ENCODE measurements at places on chromosomes 1 and 21.
A peak's percentile ranks its signal among the peaks of the same experiment; 100 is the strongest.

GRCh38 chr1:109803901-109804331 lies 40.2 kb upstream of the EPS8L3 start:
- peak; percentile 43 for DNase-seq

- DNase-seq: no peak
Measured at GRCh38 chr1:53594391-53595180, 135.4 kb downstream of the DMRTB1 start.

DNA sequence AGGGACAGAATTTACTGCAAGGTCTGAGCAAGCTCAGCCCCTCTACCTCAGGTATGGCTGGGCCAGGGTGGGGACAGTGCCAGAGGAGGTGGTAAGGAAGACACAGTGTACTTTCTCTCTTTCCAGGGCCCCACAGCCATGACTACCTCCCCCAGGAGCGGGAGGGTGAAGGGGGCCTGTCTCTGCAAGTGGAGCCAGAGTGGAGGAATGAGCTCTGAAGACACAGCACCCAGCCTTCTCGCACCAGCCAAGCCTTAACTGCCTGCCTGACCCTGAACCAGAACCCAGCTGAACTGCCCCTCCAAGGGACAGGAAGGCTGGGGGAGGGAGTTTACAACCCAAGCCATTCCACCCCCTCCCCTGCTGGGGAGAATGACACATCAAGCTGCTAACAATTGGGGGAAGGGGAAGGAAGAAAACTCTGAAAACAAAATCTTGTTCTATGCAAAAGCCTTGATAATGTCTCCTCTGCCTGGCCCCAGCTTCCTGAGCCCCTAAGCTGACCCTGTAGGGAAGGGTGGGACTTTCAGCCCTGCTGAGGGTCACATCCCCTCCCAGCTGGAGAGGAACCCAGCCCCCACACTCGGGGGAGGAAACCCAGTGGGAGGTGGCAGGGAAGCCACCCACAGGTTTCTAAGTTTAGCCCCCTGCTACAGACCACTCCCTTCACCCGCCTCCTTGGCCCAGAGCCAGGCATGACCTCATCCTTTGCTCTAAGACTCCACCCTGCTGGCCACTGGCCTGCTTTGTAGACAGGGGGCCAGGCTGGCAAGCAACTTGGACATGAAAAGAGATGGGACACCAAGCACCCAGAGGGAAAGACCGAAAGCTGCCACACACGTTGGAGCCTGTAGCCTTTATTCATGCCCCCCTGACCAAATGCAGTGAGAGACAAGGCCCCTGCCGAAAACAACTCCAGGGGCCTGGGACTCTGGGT lies 6.4 kb downstream of the RHOC start:
- DNase-seq: peak; percentile 98

DNA sequence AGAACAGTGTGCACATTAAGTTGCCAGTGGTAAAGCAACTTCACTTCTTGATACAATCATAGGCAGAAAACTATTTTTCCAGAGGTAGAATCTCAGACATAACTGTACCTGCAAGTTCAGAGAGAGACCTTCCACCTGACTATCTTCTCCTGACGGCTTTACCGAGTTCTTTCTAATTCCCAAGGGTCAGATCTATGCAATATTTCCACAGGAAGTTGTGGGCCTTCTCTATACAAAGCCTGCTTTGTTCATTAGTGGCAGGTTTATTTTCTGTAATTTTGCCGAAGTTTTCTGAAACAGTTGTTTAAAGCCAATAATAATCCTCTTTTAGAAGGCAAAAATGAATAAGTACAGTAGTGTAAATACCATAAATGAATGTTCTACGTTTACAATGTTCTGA lies 58.2 kb upstream of the RCC1 start:
- DNase-seq: no peak

DNA sequence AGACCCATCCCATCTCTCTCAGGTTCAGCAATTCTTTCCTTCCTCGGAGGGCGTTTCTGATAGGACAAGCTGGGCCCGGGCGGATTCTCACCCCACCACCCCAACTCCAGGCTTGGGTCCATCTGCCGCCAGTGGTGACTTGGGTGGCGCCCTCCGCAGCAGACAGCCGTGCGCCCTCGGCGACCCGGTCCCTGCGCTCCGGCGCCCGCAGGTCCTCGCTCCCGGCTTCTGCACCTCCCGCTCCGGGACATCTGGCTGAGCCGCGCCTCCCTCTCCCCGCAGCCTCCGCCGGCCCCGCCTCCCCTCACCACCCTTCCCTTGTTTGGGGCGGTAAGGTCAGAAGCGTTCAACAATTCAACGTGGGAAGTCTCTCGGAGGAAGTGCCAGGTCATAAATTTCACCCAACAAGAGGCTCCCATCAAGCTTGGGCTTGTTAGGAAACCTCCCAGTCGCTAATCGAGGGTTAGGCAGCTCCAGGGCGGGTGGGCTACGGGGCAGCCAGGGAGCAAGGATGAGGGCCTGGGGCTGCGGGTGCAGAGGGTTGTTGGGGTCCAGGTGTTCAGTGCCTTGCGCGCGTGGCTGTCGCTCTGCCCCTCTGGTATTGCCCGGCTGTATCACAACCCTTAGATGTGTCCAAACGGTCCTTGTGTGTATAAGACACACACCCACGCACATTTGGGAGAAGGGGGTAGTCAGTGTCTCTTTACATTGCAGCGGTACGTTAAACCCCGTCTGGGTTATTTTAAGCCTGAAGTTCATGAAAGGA lies 39.8 kb downstream of the OLIG1 start:
- peak; percentile 70 for DNase-seq

DNA sequence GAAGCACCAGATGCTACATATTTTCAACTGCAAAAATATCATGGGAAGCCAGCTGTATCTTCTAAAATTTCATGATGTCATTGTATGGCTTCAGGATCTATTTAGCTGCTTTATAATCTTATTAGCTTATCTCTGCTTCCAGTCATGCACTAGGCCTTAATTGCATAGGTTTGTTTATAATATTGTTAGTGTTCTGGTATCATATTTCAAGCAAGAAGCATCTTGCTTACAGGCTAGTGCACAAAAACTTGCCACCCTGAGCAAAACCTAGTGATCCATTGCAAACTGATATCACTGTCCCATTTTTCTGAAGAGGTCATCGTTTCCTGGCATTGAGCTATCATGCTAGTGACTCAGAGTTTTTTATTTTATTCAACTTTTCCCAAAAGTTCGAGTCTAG lies 15.7 kb upstream of the NRIP1 start:
- no peak for DNase-seq

- no peak for DNase-seq
Measured at GRCh38 chr1:54835970-54836369, 34.8 kb upstream of the TTC22 start.

GRCh38 chr1:110538075-110538474 lies 19.1 kb upstream of the KCNA10 start:
- no peak for DNase-seq

GRCh38 chr1:43531906-43532584 lies 1.4 kb downstream of the PTPRF start:
- DNase-seq: no peak

- peak; percentile 36 for DNase-seq
Measured at GRCh38 chr1:114224196-114224907, 70.7 kb upstream of the SYT6 start.

DNA sequence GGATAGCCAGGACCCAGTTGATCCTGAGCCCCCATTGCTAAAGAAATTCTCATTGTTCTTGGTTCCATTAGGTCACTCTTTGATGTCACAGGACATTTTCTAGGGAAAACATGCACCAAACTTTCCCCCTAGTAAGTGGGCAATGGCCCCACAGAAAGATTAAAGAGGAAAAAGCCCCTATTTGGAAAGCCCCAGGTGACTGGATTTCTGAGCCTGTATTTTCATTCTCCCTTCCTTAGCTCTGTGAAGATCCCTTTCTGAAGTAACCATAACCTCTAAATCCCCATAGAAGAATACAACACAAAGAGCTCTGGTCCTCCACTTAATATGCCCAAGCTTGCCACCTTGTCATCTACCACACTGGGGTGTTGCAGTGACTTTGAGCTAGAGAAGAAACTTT lies 232.3 kb upstream of the FGGY start:
- DNase-seq: no peak

- DNase-seq: no peak
Measured at GRCh38 chr1:148379697-148380096, 103.4 kb downstream of the PPIAL4G start.

DNA sequence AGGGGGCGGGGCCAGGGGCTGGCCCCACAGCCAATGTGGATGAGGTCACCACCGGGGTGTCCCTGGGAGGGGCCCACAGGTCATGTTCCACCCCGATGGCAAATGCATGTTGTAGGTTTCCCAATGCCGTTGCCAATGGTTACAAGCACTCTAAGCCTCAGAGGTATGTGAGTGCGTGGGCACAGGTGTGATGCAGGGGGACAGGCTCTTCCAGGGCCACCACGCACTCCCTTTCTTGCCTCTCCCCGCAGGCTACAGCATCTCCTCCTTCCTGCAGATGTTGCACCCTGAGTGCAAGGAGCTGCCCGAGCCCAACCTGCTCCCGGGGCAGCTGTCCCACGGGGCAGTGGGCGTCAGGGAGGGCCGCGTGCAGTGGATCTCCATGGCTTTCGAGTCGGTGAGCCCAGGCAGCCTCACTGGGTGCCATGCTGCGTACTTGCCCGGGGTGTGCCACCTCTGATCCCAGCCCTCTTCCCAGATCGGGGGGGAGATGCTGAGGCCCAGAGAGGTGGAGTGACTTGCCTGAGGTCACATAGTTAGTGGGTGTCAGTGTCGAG lies 52.4 kb downstream of the DISP3 start:
- DNase-seq: no peak

DNA sequence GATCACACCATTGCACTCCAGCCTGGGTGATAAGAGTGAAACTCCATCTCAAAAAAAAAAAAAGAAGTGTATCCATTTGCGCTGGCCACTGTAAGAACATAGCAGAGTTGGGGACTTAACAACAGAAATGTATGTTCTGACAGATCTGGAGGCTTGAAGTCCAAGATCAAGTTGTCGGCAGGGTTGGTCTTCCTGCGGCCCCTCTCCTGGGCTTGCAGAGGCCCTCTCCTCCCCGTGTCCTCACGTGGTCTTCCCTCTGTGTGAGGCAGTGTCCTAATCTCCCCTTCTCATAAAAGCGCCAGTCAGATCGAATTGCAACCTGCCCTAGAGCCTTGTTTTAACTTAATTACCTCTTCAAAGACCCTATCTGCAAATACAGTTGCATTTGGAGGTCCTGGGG lies 52.6 kb downstream of the MT1HL1 start:
- DNase-seq: no peak

- no peak for DNase-seq
Measured at GRCh38 chr1:31666263-31666963, 21.7 kb upstream of the PEF1 start.

DNA sequence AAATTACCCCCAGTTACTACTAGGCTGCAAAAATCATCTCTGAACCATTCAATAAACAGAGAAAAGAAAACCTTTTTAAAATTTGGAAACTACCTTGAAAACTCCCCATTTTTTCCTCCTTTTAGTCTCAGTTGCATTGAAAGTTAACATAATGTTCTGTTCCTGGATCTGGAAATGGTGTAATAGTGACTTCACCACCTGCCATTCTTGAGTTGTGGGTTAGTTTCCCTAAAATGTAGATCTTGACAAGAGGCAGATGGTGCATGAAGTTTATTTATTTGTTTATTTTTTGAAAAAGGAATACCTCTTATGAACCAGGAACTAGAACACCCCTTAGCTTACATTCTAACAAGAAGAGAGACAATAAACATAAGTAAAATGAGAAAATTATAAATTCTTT lies 72.8 kb downstream of the ATF6 start:
- no peak for DNase-seq

- peak; percentile 41 for DNase-seq
Measured at GRCh38 chr1:182337736-182338571, 53.6 kb downstream of the GLUL start.

GRCh38 chr21:22758478-22758877 lies 1760.3 kb downstream of the NCAM2 start:
- no peak for DNase-seq

GRCh38 chr1:7320661-7321060 lies 450.4 kb upstream of the VAMP3 start:
- DNase-seq: no peak

- DNase-seq: no peak
Measured at GRCh38 chr1:15031251-15031933, 122.2 kb upstream of the TMEM51 start.

DNA sequence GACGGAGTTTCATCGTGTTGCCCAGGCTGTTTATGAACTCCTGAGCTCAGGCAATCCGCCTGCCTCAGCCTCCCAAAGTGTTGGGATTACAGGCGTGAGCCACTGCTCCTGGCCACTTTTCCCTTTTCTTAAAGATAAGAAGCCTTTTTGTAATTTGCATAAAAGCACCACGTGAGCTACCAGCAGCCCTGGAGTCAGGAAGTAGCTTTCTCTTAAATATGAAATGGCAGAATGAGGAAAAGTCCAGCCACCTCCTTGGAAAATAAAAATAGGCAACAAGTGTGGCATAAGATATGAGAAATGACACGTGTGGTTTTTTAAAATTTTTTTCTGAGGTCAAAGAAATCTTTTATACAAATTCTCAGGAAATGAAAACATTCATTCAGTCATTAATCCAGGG lies 259.7 kb downstream of the DYRK1A start:
- DNase-seq: no peak

DNA sequence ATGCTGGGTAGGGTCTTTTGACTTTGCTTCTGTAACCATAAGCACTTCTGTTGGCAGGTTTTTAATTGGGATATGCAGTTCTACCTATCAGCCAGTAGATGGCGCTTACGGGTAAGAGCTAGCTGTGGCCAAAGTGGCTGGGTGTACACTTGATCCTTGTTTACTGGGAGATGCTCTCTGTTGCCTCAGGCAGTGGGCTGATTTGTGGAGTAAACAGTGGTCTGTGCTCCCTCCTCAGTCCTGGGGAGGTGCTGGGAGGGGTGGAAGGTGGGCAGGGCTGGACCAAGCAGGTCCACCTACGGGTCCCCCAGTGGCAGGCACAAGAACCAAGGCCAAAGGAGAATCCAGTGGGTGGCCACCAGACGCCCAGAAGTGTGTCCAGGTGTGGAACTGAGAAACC lies 43.4 kb downstream of the RALGPS2 start:
- no peak for DNase-seq

- DNase-seq: no peak
Measured at GRCh38 chr1:55522982-55523381, 307.8 kb upstream of the USP24 start.

- peak; percentile 73 for DNase-seq
Measured at GRCh38 chr1:78045926-78046778, at the start of gene GIPC2. Gene GIPC2 (plus strand): TSS chr1:78045966. CDS start chr1:78046095, 129 bp downstream.

GRCh38 chr1:208036106-208036808 lies 125.3 kb upstream of the CD34 start:
- DNase-seq: no peak

- DNase-seq: no peak
Measured at GRCh38 chr1:92277105-92277723, 21.6 kb downstream of the GLMN start.

DNA sequence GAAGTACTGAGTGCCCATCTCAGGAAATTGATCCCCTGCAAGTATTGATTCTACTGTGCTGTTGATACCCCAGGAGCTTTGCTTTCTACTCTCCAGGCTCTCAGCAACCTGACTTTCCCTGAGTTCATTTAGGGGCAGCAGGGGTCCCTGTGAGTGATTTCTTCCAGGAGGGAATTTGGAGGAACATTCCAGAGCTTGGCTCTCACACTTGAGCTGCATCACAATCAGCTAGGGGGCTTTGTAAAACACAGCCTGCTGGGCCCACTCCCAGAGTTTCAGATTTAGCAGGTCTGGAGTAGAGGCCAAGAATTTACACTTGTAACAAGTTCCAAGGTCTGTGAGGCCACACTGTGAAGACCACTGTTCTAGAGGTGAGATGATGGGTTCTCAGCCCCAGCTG lies 16.1 kb upstream of the ACTL8 start:
- no peak for DNase-seq

All from islet precursor cell (in vitro differentiated cells).